ENCODE measurements at places on chromosomes 5 and 9.

DNA sequence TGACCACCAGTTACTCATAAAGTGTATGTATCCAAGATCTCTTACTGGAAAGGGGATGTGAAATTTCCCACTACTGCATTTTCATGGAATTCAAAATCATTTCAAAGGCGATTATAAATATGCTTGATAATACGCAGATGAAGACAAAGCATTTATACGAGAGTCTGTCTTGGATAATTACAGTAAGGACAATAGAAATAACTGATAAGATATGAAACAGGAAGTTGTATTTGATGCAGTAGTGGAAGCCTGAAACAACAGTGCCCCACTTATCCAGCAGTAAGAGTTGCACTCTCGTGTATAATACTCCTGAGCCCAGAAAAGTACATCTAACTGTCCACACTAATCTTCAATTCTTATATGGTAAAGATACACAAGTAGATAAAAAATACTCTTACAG lies 188.7 kb upstream of the POU5F2 start:
- DNase-seq, result no peak

- peak; percentile 26 for DNase-seq
Observed at GRCh38 chr9:32581512-32582143, 8.7 kb upstream of the NDUFB6 start.

GRCh38 chr9:107486674-107487520 lies 2.7 kb downstream of the KLF4 start:
- DNase-seq, result no peak

GRCh38 chr9:121735793-121736770 lies 84.6 kb downstream of the DAB2IP start:
- no peak for DNase-seq

GRCh38 chr9:93465855-93466254 lies 12.5 kb upstream of the FAM120AOS start:
- no peak for DNase-seq

GRCh38 chr5:144436007-144436406 lies 265.3 kb downstream of the KCTD16 start:
- no peak for DNase-seq

GRCh38 chr5:137566780-137567179 lies 67.7 kb upstream of the SPOCK1 start:
- no peak for DNase-seq

- DNase-seq, result no peak
Observed at GRCh38 chr9:38342096-38342495, 50.4 kb upstream of the ALDH1B1 start.

GRCh38 chr5:61894046-61894445 lies 412.0 kb upstream of the KIF2A start:
- DNase-seq, result no peak

DNA sequence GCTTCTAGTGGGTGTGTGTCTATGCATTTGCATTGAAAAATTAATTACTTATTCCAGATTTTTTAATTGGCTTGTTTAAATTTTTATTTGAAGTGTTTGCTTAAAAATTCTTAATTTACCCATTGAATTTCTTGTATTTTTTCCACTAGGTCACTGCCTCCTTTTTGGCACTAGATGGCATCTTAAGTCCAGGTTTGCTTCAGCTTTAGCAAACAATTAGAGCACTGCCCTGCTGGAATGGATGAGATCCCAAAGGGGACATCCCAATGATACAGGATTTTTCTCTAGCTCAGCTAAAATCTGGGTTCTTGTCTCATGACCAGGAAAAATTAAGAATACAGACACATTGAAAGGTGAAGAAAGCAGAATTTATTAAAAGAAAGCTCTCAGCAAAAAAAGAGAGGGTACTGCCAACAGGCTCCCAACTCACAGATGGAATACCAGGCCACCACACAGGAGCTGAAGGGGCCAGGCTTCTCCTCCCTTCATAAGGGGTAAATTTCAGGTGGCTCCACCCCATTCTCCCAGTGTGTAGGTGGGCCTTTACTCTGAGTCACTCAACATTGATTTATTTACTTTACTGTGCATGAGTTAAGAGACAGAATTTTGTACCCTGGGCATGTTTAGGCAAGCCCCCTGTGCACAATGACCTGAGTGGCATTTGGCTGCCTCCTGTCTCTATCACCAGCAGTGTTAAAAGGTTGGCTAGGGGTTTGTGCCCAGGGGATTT lies 532.4 kb downstream of the ANXA1 start:
- no peak for DNase-seq

DNA sequence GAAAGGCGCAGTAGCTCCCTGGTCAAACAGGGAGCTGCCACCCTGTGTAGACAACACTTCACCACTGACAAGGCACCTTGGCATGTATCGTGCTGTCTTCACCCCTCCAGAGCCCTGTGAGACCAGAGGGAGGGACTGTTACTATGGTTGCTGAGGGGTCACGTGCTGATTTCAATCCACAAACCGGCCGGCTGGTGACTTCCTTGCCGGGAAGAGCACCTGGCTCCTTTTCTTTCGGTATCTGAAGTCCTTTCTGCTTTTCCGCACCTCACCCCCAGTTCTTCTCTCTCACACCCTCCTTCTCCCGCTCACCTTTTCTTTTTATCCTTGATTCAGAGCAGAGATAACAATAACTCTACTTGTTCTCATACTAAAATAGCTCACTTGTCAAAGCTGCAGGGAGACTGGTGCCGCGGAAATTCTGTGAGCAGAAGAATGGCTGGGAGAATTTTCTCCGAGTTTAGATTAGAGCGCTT lies 327.2 kb downstream of the ZSWIM6 start:
- no peak for DNase-seq

GRCh38 chr5:133327946-133328401 lies 276.2 kb downstream of the HSPA4 start:
- DNase-seq, result no peak

DNA sequence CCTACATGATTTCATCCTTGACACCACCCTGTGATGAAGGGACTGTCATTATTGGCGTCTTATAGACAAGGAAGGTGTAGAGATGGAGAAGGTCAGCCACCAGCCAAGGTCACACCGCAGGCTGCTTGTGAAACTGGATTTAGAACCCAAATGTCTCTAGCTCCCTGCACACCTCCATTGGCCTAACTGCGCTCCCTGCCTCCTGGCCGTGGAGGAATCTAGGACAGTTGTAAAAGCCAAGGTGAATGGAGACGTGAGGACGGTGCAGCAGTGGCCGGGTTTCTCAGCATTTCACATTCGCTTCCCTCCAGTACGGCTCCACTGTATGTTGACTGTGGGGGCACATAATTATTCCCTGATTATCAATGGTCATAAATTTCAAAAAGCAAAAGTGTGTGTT lies 119.9 kb downstream of the NSG2 start:
- no peak for DNase-seq

DNA sequence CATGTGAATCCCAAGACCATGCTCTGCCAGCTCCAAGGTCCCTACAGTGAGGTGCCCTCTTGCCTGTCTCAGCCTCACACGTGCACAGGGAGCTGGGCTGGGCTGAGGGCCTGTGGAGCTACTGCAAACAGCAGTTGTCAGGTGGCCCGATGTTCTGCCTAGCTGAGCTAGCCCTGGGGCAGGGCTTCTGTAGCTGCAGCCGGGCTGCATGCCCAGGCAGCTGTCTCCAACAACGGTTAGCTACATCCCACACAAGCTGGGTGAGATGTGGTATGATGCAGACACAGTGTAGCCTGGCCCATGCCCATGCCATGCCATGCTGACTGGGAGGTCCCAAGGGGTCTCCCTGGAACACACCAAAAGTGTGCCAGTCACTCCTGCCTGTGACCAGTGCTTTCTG lies 62.0 kb downstream of the MACROH2A1 start:
- no peak for DNase-seq

DNA sequence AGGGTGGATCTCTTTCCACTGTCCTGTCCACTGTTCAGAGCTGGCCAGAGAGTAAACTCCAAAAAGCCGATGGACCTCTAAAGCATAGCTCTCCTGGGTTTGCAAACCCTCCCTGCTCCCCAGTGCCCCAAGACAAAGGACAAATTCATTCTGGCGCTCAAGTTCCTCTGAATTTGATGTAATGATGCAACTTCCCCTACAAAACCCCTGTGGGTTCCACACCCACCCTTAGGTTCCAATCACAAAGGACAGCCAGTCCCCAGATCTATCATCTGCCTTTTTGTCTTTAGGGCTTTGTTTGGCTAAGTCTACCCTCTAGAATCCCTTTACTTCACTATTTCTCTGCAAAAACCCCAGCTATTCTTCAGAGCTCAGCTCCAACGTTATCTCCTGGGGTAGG lies 57.4 kb upstream of the SLC25A51 start:
- DNase-seq, result no peak

GRCh38 chr5:5523066-5523505 lies 100.6 kb downstream of the ICE1 start:
- DNase-seq, result no peak

DNA sequence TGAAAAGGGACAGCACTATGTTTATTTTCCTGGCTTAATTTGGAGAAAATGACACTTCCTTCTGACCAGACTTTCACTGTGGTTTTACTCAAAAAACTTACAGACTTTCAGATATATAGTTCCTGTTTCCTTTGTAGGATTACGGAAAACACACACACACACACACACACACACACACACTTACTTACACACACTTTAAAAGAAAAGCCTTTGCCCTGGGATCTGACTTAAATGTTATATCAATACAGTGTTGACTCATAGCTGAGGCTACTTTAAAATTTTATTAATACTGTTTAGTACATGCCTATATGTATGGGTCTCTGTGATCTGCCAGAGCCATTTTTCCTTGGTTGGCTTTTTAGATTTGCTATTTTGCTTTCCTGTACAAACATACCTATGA lies 758.3 kb downstream of the DNAH5 start:
- DNase-seq, result no peak

DNA sequence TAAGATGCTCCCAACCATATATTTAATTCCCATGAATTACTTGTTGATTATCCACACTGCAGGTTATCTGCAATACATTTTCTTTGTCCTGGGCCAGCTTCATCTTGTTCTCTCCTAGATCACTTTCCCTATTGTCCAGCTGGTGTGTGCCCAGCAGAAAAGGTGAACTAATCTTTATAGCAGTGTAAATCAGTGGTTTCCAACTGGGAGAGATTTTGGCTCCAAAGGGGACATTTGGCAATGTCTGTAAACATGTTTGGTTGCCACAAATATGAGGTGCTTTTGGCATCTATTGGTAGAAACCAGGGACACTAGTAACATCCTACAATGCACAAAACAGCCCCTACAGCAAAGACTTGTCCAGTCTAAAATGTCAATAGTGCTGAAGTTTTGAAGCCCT lies 20.1 kb upstream of the ERBIN start:
- DNase-seq, result no peak

GRCh38 chr5:65173130-65173525 lies 308.6 kb downstream of the ADAMTS6 start:
- no peak for DNase-seq

- no peak for DNase-seq
Observed at GRCh38 chr5:27876071-27876470, 837.7 kb upstream of the CDH9 start.

DNA sequence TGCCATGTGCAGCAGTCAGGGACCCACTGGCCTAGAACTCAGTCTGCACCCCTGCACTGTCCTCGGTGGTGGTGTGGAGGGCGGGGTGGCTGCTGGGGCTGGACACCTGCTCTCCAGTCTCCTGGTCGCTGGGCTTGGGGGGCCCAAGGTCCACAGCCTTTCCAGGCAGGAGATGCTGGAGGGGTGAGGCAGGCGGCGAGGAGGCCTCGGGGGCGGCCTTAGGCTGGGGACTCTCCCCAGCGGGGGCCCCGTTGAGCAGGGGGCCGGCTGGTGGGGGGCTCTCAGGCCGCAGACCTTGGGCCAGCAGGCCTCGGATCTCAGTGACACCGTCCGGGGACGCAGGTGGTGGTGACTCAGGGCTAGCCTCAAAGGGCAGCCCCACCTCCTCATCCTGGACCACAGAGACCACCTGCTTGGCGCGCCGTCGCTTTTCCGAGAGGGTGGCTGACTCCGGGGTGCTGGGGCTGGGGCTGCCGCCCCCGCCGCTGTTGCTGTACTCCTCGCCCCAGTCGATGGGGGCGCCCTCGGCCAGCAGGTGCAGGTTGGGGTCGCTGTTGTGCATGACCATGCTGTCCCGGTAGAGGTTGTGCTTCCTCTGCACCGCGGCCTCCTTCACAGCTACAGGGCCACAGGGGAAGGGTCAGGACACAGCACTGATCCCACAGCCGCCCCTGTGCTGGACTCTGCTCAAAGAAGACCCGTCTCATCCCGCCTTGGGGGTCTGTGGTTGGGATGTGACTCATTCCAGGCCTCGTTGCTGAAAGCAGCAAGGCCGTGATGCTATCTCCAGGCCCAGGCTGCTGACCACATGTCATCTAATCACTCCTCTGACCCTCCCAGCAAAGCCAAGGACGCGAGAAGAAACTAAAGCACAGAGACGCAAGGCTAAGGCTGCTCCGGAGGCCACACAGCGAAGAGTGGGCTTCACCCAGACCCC lies 55.8 kb downstream of the LRSAM1 start:
- DNase-seq, result no peak

- DNase-seq, result no peak
Observed at GRCh38 chr5:4424895-4425294, 715.2 kb upstream of the ADAMTS16 start.

GRCh38 chr5:57316798-57317327 lies 143.0 kb downstream of the GPBP1 start:
- peak; percentile 69 for DNase-seq

DNA sequence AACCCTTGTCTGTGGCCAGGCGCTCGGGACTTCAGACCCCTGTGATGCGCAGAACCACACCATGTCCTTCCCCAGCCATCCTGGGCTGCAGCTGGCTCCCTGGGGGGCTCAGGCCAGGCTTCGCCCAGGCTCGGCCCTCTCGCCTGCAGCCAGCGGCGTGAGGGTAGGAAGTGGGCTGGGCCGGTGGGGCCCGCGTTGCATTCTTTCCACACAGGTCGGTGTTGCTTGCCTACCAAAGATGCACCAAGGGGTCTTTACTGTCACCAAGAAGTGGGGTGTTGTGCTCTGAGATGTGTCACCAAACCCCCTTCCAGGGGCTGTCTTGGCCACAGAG lies 48.3 kb upstream of the RNF130 start:
- no peak for DNase-seq

DNA sequence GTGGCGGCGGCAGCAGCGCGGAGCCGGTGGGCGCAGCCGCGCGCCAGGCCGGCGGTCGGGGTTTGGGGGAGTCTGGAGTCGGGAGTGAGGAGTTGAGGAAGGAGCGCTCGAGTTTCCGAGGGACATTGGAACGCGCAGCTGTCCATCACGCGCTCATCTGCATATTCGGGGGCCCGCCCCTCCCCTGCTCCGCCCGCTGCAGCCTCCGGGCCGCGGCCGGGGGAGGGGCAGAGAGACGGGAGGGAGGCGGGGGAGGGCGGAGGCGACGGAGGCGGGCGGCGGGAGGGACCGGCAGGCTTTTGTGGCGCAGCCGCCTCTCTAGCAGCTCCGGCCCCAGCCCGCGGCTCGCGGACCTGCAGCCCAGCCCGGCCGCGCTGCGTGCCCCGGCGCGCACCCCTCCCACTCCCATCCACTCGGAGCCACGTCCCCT lies at the start of gene IRX2:
IRX2 (minus strand) TSS at position 86 of the 430 bp plus-strand sequence. CDS start 264 bp downstream, outside the sequence.
- no peak for DNase-seq

- DNase-seq, result no peak
Observed at GRCh38 chr5:163586531-163586956, 81.1 kb downstream of the MAT2B start.

DNA sequence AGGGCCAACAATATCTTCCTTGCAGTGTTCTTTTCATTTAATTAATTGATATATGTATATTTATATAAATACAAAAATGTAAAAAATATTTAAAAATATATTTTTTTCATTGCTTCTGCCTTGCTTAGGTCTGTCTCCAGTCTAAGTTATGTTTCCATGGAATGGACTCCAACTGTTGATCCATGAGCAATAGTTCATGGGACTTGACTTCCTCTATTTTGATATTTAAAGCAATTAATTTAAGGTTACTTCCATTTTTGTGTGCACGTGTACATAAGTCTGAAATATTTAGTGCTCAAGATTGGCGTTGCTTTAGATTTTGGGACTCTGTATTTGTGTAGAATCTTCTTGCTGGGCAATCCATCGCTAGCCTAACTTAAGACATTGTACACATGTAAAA lies 155.3 kb upstream of the KLF9 start:
- no peak for DNase-seq
